ENCODE measurements at places on chromosomes 7 and 10.

- DNase-seq = no peak
Observed at GRCh38 chr7:12422554-12423320, 19.1 kb upstream of the VWDE start.

DNA sequence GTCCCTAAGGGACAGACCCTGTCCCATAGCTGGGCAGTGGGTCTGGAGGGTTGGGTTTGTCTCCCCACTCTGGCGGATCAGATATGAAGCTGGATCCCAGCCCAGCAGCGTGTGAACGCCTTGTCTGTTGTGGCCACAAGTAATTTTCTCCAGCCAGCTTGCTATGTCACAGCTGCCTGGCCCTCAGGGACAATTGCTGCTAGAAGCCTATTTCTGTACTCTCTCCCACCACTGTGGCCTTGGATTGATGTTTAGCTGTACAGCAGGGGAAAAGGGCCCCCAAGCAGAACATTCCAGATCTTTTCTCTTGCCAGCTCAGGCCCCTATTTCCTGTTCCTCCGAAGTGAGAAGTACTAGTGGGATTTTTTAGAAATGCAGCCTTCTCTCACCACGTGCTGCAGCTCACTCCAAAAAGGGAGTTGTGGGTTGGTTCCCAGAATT, 53.5 kb upstream of the WAC start:
- DNase-seq = no peak

DNA sequence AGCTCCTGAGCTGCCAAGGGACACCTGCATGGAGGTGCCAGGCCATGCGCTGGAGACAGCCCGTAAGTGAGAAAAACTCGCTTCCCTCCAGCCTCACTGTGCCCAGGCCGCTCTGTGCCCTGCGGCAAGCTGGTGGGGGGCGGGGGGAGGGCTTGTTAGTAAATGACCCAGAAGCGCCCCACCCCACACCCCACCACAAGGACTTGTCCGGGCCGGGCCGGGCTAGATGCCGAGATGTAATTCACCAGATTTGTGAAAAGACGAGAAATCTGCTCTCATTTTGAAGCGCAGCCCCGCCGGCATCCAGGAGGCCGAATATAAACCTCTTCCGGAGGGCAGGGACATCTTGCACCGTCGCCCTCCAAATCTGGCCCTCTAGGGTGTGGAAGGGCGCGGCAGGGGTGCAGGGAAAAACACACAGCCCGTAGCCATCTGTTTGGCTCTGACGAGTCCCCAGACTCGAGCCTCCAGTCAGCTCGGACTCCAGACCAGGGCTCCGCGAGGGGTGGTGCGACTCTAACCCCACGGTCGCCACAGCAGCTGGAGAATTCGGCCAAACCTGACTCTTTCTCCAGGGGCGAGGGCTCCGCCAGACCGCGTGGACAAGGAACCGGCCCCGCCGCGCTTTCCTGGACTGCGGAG, 14.8 kb downstream of the TLX1 start:
- DNase-seq = no peak

DNA sequence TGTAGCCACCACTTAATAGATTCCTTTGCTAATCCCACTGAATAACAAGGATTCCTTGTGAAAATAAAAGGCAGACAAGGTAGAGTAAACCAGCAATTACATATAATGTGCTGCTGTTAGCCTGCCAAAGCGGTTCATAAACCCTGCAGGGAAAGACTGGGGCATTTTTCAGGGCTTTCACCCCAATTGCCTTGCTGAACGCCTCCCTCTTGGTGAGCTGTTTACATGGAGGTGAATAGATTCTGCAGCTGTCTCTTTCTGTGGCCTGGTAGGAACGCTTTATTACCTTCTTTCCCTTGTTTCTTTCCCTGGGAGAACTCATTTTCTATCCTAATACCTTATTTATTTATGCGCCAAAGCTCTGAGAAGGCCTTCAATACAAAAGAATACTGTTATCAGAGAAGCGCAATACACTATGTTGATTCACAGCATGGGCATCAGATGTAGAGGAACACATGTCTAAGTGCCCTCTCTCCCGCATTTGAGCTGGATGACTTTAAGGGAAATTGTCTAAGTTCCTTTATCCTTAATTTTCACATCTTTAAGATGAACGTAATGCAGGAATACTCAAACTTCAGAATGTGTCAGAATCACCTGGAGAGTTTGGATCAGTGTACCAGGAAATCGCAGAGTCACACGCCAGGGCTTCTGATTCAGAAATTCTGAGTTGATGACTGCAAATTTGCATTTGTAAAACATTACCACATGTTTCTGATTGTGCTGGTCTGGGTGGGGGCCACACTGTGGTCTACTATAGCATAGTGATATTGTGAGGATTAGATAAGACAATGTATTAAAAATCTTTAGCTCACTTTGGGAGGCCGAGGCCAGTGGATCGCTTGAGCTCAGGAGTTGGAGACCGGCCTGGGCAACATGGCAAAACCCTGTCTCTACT, 1203.8 kb downstream of the SORCS3 start:
- DNase-seq = no peak

GRCh38 chr7:55019691-55020465, 1.1 kb downstream of the EGFR start:
- no peak for DNase-seq

Data from GDM1 (cell line).